Activated T-helper 9 cell treated with anti-CD3 and anti-CD28 coated beads, Interleukin-2, amount 50 U/mL, for 16 hours (primary cell): ENCODE measurements at places on chromosomes 16 and 17.

DNA sequence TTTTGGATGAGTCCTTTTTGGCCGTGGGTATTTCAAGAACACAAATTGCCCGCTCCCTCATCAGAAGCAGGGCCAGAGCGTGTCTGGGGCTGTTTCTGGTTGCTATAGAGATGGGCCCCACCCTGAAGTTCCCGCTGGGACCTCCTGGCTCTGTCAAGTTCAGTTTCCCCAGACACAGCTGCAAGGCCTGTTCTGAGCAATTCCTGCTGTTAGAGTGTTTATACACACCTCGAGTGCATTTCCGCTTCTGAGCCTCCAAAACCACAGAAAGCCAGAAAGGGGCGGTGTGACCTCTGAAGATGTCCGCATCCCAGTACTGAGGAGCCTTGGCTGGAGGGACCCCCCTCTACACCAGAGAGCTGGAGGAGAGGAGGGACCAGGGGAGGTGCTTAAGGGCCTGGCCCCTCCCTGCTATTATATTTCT lies 9.3 kb upstream of the WBP2 start:
- no peak for DNase-seq

DNA sequence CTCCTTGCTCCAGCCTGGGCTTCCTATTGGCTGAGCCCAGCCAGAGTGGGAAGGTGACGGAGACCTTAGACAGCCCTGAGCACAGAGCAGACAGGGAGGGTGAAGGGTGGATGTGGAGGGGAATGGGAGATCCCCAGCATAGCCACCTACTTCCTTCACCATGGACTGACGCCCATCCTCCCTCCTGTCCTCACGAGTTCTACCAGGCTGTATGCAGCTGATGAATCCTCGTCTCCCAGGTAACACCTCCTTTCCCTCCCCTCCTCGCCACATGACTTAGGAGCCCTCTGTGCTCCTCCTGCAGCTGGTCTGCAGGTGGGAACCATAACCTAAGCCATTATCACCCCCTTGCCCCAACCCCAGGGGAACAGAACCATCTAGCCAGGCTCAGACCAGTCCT lies 9.0 kb upstream of the CRHR1 start:
- DNase-seq = no peak

DNA sequence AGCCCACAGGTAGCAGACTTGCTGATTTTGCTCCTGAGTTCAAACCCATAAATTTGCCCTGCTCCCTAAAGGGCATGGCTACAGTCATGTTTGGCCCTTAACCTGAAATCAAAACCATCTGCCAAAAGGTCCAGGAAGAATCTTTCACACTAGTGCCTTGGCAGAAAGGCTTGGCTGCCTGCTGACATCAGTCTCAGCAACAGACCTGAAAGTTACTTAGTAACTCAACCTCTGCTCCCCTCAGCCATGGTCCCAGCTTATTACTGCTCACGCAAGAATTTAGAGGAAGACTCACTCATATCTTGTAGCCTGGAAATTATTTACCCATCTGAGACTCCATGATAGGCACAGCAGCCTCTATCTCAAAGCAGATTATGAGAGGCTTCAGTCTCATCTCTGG lies 98.0 kb upstream of the KIF2B start:
- DNase-seq = no peak

- DNase-seq = no peak
Measured at GRCh38 chr17:60305141-60305540, 86.8 kb downstream of the USP32 start.

DNA sequence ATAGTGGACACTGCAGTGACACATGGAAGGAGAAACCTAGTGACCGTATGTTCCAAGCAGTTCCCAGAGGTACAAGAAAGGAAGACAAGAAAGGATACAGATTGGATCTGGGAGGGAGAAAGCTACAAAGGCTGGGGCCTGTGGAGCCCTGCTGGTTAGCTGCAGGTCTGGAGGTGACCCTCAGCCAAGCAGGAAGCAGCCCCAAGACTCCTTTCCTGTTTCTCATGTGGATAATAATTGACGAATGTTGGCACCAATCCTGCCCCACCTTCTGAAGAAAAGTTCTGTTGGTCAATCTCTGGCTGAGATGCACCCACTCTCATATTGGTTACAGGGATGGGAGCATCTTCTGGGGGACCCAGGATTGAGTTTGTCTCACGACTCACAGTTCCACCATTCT lies 99.8 kb downstream of the SHISA6 start:
- no peak for DNase-seq

GRCh38 chr16:21156767-21157467 lies 1.6 kb upstream of the LDAF1 start:
- no peak for DNase-seq
